ENCODE measurements at places on chromosomes 6 and 20. TPM values are rescaled to one million over a fixed set of nuclear protein-coding genes. Genes with fewer than 3 reads are reported as not detected.

DNA sequence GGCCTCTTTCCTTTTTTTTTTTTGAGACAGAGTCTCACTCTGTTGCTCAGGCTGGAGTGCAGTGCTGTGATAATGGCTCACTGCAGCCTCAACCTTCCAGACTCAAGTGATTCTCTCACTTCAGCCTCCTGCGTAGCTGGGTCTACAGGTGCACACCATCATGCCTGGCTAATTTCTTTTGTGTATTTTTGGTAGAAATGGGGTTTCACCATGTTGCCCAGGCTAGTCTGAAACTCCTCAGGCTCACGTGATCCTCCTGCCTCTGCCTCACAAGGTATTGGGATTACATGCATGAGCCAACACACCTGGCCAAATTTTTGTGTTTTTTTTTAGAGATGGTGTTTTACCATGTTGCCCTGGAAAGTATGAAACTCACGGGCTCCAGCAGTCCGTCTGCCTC, 29.3 kb downstream of the SRC start:
- DNase-seq: no peak

- DNase-seq: no peak
Measured at GRCh38 chr20:58054780-58055373, 173.6 kb downstream of the ANKRD60 start.

HLA-DRB1 gene
- total RNA-seq: 123 TPM

DNA sequence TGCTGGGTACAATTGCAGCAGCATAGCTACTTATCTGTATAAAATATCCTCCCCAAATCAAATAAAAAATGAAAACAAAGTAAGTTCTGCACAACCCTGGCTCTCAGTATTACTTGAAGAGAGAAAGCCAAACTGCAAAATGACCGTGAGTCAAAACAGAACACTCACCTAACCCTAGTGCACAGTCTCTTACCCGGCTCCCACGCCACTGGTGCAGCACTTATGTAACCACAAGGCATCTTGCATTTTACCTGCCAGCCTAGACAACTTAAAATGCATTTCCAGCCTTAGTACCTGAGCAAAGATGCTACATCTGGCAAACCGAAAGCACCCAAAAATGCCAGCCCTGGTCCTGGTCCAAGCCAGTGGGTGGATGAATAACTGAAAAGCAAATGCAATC, 12.4 kb upstream of the SIRPB1 start:
- no peak for DNase-seq

GRCh38 chr6:12010635-12011275, 1.4 kb upstream of the HIVEP1 start:
- DNase-seq: peak; percentile 60

GRCh38 chr20:49669601-49670189, 44.0 kb downstream of the B4GALT5 start:
- no peak for DNase-seq

ULBP3 gene
- total RNA-seq: 1.5 TPM

DNA sequence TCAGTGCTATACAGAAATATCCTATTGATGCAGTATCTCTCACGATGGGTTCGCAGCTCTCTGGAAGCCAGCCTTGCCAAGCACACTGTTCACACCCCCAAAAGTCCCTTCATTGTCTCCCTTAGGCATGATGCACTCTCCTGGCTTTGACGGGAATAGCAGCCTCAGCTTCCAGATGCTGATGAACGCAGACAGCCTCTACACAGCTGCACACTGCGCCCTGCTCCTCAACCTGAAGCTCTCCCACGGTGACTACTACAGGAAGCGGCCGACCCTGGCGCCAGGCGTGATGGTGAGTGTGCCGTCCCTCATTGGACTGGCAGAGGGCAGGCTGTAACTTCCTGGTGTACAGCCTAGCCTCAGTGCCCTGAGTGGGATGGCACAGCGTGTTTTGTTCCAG, 60.0 kb upstream of the PBOV1 start:
- no peak for DNase-seq

- DNase-seq: no peak
Measured at GRCh38 chr20:33835615-33836172, 24.5 kb downstream of the CHMP4B start.

DNA sequence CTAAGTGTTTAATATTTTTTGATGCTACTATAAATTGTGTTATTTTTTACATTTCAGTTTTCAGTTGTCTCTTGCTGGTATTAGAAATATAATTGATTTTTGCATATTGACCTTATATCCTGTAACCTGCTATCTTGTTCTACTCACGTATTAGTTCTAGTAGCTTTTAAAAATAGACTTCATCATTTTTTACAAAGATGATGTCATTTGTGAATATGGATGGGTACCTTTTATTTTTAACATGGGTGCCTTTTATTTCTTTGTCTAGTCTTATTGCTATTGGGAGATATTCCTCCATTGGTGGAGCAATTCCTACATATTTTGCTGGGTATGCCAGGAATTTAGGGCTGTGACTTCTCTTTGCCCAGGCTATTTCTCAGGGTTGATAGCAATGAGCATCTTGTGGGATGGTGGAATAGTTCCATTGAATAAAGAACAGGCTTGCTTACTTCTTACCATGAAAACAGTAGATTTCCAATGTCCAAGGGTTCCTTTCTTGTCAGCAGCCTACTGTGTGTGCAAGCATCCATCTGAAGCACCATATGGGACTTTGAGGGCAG, 149.7 kb downstream of the CARMIL1 start:
- DNase-seq: no peak

DNA sequence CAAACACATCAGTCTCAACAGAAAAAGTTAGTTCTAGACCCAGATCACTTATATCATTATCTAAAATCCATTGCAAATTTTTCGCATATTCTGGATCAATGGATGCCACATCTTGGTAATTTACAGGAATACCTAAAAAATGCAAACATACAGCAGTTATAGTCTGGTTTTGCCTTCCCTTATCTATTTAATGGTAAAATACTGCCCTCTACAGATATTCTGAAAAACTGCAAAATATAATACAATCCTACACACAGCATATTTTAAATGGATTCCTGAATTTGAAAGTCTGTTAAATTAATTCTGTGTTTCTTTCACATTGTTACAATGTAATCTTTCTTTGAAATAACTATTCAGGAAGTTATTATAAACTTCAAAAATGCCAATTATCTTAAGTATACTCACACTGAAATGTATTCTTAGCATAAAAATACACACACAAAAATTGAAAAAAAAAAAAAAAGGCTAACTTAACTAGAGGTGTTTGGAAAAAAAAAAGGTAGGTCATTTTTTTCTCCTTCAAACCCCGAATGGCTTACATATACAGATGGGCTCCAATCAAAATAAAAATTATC, 88.4 kb downstream of the HACE1 start:
- DNase-seq: peak; percentile 46

GRCh38 chr6:5936631-5937030, 70.1 kb downstream of the NRN1 start:
- no peak for DNase-seq

DNA sequence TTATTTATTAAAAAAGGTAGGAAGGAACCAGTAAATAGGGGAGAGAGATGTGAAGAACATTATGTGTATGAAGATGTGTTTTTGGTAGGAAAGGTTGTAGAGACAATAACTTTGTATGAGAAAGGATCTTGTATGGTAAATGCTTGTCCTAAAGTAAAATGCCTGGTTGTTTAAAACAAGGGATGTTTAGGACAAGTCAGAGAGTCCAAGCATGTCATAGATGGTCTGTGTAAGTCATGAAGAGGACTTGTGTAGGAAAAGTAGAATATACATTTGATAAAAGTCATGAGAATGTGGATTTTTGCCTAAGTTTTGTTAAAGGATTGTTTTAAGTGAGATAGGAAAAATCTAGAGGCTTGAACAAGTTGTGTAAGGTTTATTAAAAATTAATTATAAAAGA, 325.1 kb downstream of the CDH26 start:
- no peak for DNase-seq

- no peak for DNase-seq
Measured at GRCh38 chr6:52887910-52888524, 21.5 kb downstream of the GSTA3 start.

GRCh38 chr6:52733172-52733571, 30.1 kb downstream of the GSTA2 start:
- no peak for DNase-seq

GRCh38 chr6:164039954-164040375, 625.4 kb downstream of the QKI start:
- peak; percentile 80 for DNase-seq

MRPS10 gene
- 25.4 TPM for total RNA-seq

GRCh38 chr20:41336711-41337492, 3.7 kb upstream of the LPIN3 start:
- no peak for DNase-seq

TINAG gene
- total RNA-seq: not detected

SLC32A1 gene
- not detected for total RNA-seq

- peak; percentile 20 for DNase-seq
Measured at GRCh38 chr20:45405571-45406259, 2.4 kb upstream of the DBNDD2 start.

DNA sequence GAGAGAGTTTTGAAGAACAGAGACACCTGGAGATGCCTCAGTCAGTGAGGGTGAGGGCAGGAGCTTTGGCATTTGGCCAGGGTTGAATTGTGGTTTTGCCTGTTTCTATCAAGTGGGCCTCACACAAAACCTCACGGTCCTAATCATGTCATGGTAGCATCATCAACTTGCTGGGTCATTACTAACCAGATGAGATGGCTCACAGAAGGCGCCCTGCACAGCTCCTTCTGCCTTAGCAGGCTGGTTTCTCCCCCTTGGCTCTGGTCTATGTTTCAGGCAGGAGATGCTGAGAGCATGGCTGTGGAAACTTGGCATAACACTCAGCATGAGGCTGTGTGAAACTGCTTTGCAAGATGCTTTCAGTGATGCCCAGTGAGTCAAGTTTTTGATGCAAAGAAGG, 99.3 kb downstream of the LRRC1 start:
- no peak for DNase-seq

IRF4 gene
- total RNA-seq: 37.5 TPM

DNA sequence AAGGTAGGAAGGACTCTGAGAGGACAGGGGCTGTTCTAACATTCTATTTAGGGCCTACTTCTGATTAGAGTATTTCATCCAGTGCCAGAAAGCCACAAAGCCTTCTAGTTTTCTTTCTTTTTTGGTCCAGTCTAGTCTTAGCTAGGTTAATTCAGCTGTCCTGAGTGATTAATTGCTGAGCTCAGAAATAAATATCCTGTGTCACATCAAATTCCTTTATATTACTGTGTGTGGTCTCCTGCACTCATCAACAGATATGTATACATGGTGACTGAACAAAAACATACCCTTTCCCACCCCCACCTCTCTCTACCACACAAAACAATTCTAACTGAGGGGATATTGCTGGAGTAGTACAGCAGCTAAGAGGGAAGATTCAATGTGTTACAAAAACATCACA, 601.5 kb upstream of the NRSN1 start:
- no peak for DNase-seq

DNA sequence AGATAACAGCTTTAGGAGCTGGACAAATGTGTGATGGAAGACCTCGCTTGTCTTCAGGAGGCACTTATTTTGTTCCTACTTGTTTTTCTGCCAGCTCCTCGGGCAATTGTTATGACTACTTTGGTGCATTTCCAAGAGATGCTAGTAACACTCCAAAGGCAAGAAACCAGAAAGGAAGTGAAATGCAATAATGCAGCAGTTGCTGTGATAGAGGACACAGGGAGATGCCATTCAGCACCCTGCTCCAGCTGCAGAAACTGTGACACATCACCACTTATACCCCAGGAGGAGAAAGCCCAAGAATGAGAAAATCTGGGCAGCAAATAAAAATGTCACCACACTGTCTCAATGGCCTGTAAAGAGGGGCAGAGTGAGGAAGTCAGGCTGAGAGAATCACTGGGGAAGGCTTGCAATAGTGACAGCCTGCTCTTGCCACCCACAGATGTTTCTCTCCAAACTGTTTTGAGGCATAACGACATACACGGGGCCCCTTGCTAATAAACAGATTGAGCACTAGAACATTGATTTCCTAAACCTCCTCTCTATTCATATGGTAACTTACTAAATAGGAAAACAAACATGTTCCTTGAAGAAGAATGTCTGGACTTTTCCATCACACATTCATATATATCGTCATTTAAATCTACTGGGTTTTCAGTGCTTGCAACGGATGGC, 231.0 kb upstream of the PRND start:
- DNase-seq: no peak

DNA sequence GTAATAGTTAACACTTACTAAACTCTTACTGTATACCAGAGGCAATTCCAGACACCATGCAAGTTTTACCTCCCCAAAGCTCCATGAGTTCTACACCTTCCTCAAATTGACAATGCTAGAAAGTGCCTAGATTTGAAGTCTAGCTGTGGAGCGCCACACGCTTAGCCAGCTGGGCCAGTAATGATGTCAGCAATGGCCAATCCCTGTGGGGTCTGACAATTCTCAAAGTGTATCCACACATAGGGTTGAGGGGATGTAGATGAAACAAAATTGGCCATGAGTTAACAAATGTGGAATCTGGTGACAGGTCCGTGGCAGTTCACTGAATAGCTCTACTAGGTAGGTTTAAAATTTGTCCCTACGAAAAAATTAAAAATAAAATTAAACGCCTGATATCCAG, 1.3 kb downstream of the ZNF343 start:
- no peak for DNase-seq

NRSN1 gene
- total RNA-seq: not detected

GRCh38 chr6:157253017-157253416, 70.3 kb downstream of the TMEM242 start:
- no peak for DNase-seq

RNASET2 gene
- total RNA-seq: 84.5 TPM

- DNase-seq: no peak
Measured at GRCh38 chr6:5155906-5156305, 70.8 kb downstream of the PPP1R3G start.

- no peak for DNase-seq
Measured at GRCh38 chr6:43009124-43009523, 4.6 kb downstream of the MEA1 start.

DNA sequence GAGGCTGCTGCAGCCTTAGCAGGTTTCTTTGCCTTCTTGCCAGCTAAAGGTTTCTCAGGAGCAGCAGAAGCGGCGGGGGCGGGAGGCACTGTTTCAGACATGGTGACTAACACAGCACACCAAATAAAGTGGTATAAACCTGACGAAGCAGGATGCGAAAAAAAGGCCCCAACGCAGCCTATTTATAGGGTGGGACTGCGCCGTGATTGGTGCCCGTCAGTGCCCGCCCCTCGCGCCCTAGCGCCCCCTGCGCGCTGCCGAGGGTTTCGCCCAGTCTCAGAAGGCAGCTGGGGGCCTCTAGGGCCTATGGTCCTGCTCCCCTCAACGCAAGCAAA, 55.0 kb downstream of the TRIM38 start:
- peak; percentile 80 for DNase-seq

ZNF311 gene
- total RNA-seq: 0.23 TPM
